Naive thymus-derived CD8-positive, alpha-beta T cell (primary cell): ENCODE measurements at places on chromosomes 16 and 17.

- DNase-seq: no peak
Observed at GRCh38 chr17:30831257-30831656, 509 bp upstream of the ATAD5 start.

GRCh38 chr16:89848974-89849373, 20.7 kb downstream of the SPIRE2 start:
- DNase-seq: no peak

DNA sequence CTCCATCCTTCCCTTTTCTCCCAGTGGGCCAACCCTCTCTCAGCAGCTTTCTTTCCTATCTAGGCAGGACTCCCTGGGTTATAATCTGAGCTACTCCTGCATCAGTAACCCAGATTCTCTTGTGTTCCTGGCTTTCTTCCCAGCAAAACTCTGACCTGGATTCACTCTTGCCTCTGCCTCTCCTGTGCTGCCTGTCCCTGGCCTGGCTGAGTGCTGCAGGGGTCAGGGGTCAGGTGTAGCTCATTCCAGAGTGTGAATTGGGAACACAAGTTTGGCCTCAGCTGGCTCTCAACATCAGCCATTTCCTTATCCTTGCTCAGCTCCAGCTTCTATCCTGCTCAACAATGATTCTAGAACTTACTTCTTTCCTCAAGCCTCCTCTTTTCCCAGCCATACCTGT, 2.5 kb upstream of the ST6GALNAC2 start:
- no peak for DNase-seq

GRCh38 chr16:74726716-74727115, 26.1 kb upstream of the MLKL start:
- peak; percentile 9 for DNase-seq

GRCh38 chr17:82443465-82444283, 6.9 kb downstream of the CYBC1 start:
- DNase-seq: no peak

DNA sequence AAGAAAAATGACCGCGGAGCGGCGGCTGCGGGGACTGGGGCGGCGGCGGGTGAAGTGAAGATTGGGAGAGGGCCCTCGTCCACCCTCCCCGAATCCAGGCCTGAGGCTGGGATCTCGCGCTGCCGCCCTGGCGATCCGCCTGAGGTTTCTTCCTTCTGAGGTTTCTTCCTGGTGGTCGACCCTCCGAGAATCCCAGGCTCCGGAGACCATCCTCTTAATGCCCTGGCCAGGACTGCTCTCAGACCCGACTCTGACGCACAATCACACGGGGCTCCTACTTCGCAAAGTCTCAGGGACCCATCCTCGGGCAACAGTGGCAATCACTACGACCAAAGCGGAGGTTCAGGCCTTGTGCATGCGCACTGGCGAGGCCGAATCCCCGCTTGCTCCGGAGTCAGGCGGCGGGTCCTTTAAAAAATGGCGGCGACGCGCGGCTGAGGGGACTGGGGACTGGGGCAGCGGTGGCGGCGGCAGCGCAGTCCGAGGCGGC, 18.0 kb upstream of the KCNJ18 start:
- DNase-seq: no peak

DNA sequence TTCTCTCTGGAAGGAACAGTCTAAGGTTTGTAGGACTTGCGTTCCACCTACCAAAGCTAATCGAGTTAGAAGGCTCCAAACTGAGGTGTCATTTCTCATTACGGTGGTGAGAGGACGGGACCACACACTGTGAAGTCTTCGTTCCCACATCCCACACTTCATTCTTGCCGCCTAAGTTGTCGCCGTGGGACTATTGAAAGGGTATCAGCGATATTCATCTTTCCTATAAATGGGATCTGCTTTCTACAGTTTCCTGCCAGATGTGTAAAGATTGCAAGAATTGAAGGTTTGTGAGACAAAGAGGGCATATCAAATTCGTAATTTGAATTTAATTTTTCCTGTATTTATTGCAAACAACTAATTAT, 608 bp upstream of the TRIM37 start:
- DNase-seq: no peak

- no peak for DNase-seq
Observed at GRCh38 chr17:67165201-67165600, 79.8 kb downstream of the HELZ start.

GRCh38 chr16:12527071-12527470, 276.6 kb downstream of the CPPED1 start:
- DNase-seq: no peak

GRCh38 chr16:8905168-8905762, 23.1 kb downstream of the LITAFD start:
- DNase-seq: no peak

DNA sequence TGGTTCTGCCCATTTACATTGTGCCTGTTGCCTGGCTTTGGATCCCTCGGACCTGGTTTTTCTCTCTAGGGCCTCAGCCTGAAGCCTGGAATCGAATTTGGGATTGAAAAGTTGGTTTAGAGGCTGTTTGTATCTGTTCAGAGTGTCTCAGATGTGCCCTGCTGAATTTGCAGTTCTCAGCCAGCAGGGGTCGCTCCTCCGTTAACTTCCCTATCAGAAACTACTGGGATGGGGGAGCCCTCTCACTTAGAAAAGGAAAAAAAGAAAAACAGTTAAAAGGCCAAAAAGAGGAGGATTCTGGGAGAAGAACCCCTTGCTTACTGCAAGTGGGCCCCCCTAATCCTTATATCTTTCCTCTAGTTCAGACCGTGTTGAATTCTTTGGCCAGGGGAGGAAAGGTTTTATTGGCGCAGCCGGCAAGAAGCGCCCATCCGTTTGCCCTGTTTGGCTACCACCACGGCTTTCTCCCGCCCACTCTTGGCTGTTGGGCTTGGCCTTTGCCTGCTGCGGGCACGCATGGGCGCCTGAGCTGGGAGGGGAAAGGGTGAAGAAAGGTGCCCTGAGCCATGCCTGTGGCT, 8.7 kb downstream of the FZD2 start:
- DNase-seq: no peak

GRCh38 chr17:40809721-40810421, 10.1 kb upstream of the KRT28 start:
- DNase-seq: no peak

- DNase-seq: no peak
Observed at GRCh38 chr16:80369138-80369958, 171.4 kb upstream of the DYNLRB2 start.
